Activated T-helper 2 cell treated with anti-CD3 and anti-CD28 coated beads, Interferon-gamma antibody, Interleukin-2, Interleukin-4, amounts not matched to agents 10 μg/mL and 5 μg/mL and 100 μg/mL, durations not matched to agents 14 hours and 24 hours and 36 hours (primary cell): ENCODE measurements at places on chromosomes 2 and 18.

GRCh38 chr2:75076088-75076487, 117.6 kb downstream of the POLE4 start:
- no peaks in the 10 kb centered on the region for H3K27me3 ChIP-seq
- no peak overlapping the region for H3K4me3 ChIP-seq
- no peaks in the 10 kb centered on the region for H3K4me1 ChIP-seq

DNA sequence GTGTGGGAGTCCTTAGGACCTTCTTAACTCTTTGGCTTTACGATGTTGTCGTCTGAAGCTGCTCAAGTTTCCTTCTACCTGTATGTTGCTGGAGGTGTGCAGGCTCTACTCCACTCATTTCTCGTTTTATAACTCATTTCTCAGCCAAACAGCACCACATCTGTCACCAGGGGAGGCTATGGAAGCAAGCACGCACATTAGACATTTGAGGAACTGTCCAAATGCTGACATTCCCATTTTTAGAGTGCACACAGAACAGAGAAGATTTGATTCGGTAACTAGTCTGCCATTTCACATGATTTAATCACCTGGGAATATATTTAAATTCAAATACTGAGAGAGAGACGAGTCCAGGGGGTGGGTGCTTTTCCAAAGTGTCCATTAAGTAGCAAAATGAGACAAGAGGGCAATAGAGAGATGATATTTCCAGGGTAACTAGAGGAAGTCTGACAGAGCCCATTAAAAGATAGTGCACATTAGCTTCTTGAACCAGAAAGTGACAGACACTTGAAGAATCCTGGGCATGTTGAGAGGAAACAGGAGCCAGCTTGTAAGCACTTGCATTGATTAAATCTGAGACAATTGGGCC, 793.3 kb downstream of the TDRD15 start:
- no peak for DNase-seq
- no peaks in the 10 kb centered on the region for H3K4me1 ChIP-seq
- no peaks in the 10 kb centered on the region for H3K36me3 ChIP-seq
- H3K4me3 ChIP-seq: no peak overlapping the region
- no peak overlapping the region for H3K27ac ChIP-seq

GRCh38 chr2:178830451-178830850, 23.2 kb upstream of the TTN start:
- no peak overlapping the region for H3K4me3 ChIP-seq
- no peak overlapping the region for H3K27ac ChIP-seq
- no peaks in the 10 kb centered on the region for H3K36me3 ChIP-seq
- H3K27me3 ChIP-seq: no peaks in the 10 kb centered on the region
- DNase-seq: no peak

DNA sequence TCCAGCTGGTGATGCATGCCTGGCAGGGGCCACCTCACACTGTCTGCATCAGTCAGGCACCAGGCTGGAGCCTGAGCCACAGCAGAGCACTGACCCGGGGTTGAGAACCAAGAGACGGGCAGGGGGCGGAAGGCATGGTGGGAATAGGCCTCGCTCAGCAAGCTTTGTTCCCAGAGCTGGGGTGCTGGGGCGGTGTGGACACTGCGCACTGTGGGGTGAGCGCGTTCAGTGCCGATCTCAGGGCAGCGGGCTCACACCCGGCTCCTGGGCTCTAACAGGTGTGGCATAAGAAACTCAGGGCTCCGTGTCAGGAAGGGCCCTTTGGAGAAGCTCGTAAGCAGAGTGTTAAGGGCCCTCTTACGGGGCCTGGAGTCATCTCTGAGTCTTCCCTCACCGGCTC, 15.7 kb downstream of the SH3RF3 start:
- no peak overlapping the region for H3K27ac ChIP-seq
- no peak overlapping the region for H3K4me3 ChIP-seq
- H3K36me3 ChIP-seq: no peaks in the 10 kb centered on the region
- no peak for DNase-seq
- H3K27me3 ChIP-seq: peaks cover 59% of the 10 kb centered on the region

DNA sequence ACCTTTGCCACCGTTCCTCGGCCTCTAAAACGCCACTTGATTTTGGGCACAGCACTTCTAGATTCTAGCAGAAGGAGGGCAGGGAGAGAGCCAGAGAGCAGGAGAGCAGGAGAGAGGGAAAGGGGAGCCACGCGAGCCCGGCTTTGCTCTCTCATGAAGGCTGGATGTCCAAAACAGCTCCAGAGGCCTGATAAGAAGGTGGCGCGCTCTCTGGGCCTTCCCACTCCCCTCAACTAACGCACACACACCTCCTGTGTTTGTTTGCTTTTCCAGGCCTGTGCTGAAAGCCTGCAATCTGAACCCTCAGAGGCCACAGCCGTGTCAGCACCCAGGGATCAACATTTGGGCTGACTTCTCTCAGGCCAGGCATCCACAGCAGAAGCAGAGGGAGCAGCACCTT, 184.8 kb upstream of the SOX11 start:
- H3K27me3 ChIP-seq: no peaks in the 10 kb centered on the region
- no peak overlapping the region for H3K4me3 ChIP-seq
- no peaks in the 10 kb centered on the region for H3K4me1 ChIP-seq
- H3K36me3 ChIP-seq: no peaks in the 10 kb centered on the region

DNA sequence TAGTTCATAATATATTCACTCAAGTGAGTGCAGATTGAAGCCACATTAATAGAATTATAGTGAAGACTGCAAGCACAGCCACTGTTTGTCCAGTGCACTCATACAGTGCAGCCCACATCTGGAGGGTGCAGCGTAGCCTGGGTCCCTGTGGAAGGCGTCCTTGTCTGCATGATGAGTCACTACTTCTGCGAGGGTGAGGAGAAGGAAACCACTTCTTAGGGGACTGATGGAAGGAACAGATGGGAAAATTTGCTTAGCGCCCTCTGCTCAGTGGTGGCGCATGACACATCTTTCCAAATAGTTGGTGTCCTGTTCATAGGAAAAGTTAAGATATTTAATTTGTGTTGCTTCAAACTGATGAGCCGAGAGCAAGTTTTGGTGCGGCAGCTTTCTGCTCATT, 330.4 kb upstream of the SMIM21 start:
- no peak for DNase-seq
- H3K27me3 ChIP-seq: no peaks in the 10 kb centered on the region
- H3K36me3 ChIP-seq: no peaks in the 10 kb centered on the region
- no peak overlapping the region for H3K27ac ChIP-seq

GRCh38 chr2:173898996-173899395, 66.2 kb downstream of the SP3 start:
- no peak overlapping the region for H3K4me3 ChIP-seq
- H3K4me1 ChIP-seq: peaks cover 20% of the 10 kb centered on the region
- no peak overlapping the region for H3K27ac ChIP-seq
- no peak for DNase-seq

DNA sequence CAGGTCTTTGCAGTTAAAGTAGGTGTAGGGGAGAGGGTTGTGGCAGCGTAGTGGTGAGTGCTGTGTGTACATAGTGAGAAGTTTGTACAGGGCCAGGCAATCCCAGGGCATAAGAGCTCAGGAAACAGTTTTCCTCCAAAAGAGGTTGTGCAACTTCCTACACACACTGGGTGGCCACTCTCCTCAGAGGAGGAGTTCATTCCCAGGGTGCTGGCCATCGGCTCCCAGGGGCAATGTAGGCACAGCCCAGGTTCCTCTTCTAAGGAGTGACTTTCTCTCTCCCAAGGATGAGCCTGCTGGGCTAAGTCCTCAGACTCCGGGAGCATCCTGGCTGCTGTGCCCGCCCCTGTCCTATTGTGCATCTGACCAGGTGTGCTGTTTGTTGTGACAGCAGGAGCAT, 3.0 kb downstream of the ACOXL start:
- DNase-seq: no peak
- H3K4me1 ChIP-seq: peaks cover 13% of the 10 kb centered on the region
- H3K27me3 ChIP-seq: peaks cover 64% of the 10 kb centered on the region
- H3K4me3 ChIP-seq: no peak overlapping the region
- peaks cover 10% of the 10 kb centered on the region for H3K36me3 ChIP-seq

- H3K27me3 ChIP-seq: peaks cover 3% of the 10 kb centered on the region
- no peak overlapping the region for H3K27ac ChIP-seq
- DNase-seq: no peak
- no peaks in the 10 kb centered on the region for H3K36me3 ChIP-seq
- peaks cover 42% of the 10 kb centered on the region for H3K4me1 ChIP-seq
- H3K4me3 ChIP-seq: no peak overlapping the region
These were observed 99.9 kb upstream of the ZNF236 start for GRCh38 chr18:76722224-76723061.

DNA sequence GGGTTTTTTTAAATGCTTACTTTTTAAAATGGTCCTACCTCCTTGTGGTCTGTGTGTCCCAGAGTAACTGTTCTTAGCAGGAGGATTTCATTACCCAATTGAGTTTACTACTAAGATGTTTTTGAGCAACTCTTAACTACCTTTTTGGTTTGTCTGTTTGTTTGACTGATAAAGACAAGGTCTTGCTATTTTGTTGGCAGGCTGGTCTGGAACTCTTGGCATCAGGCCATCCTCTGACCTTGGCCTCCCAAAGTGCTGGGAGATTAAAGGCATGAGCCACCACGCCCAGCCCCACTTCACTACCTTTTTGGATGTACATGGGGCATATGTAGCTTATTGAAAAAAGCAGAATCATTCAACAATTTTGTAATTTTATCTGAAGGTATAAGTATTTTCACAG, 14.9 kb downstream of the MRPS9 start:
- H3K4me3 ChIP-seq: no peak overlapping the region
- peaks cover 14% of the 10 kb centered on the region for H3K4me1 ChIP-seq
- H3K36me3 ChIP-seq: peaks cover 39% of the 10 kb centered on the region
- H3K27me3 ChIP-seq: no peaks in the 10 kb centered on the region
- H3K27ac ChIP-seq: no peak overlapping the region

GRCh38 chr2:170587922-170588321, 127.2 kb upstream of the SP5 start:
- no peak overlapping the region for H3K27ac ChIP-seq
- H3K4me3 ChIP-seq: no peak overlapping the region
- H3K4me1 ChIP-seq: peaks cover 2% of the 10 kb centered on the region
- DNase-seq: no peak
- H3K36me3 ChIP-seq: no peaks in the 10 kb centered on the region

DNA sequence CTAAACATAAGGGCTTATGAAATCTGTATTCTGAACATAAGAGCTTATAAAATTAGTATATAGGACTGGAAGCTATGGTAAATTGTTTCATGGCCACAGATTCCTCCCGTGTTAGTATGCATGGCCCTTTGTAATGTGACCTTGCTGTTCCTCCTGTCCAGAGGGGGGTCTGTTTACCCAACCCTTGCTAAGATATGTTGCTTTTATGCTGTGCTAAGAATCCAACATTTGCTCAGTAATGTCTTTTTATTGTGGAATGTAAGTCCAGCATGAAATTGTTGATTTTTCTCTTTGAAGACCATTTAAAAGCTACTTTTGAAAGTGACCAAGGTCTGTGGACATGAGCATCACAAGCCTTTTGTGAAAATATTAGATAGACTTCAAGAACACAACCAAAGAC, 485.4 kb downstream of the PARD3B start:
- H3K27me3 ChIP-seq: no peaks in the 10 kb centered on the region
- no peak overlapping the region for H3K4me3 ChIP-seq
- no peak overlapping the region for H3K27ac ChIP-seq
- DNase-seq: no peak
- H3K36me3 ChIP-seq: peaks cover 11% of the 10 kb centered on the region
- peaks cover 34% of the 10 kb centered on the region for H3K4me1 ChIP-seq

DNA sequence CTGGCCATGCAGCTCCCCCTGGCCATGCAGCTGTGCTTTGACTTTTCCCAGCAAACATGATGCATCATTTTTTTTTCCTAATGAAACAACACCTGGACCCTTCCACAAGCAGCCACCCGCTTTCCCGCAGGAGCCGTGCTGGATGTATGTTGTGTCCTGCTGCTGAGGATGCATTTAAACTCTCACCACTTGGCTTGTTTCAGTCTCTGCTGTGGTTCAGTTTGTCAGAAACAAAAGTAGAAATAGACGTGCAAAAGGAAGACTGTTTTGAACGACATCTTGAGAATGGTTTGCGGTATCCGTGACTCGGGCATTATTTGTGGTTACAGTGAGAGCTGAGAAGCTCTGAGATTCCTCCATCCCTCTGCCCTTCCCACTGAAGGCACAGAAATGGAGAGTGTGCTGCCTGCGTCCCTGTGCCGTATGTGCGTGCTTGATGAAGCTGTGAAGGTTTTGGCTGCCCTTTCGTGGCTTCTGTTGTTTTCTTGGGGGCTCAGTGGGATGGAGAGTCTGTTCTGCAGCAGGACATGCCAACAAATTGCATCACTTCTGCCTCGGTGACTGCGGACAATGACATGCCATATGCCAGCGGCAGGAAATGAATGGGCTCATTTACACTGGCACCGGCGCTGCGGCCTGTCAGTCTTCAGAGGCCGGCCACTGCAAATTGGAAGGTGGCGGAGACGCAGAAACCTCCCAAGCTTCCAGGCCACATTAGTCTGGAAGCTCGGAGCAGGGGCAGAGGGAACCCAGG, 417.7 kb upstream of the SALL3 start:
- H3K27ac ChIP-seq: no peak overlapping the region
- no peaks in the 10 kb centered on the region for H3K4me1 ChIP-seq
- H3K36me3 ChIP-seq: no peaks in the 10 kb centered on the region
- no peaks in the 10 kb centered on the region for H3K27me3 ChIP-seq

GRCh38 chr18:13540477-13541182, 185.7 kb downstream of the FAM210A start:
- H3K4me1 ChIP-seq: peaks cover 17% of the 10 kb centered on the region
- no peaks in the 10 kb centered on the region for H3K27me3 ChIP-seq
- H3K36me3 ChIP-seq: no peaks in the 10 kb centered on the region
- H3K4me3 ChIP-seq: no peak overlapping the region

DNA sequence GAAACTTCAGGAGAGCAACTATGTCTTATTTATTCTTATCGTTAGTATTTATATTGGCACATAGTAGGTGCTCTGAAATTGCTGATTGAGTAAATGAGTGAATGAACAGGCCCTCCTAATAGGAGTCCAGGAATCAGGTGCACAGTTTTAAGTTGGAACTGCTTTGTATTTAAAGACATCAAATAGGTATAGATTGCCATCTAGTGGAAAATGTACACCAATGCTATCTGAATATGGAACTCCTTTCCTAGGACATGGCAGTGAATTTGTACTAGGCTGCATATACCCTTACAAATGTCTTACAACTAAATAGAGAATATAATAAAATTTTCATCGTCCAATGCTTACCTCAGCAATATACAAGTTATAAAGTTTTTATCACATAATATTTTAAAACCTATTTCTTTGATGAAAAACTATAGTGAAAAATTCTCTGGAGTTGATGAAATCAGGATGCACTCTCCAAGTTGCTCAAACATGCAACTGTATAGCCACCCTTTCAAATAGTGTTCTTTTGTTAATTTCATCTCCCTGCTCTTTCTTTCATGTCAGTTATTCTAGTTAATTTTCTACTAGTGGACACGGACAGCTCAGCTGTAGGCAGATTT, 318.9 kb upstream of the SYT4 start:
- H3K27ac ChIP-seq: no peak overlapping the region
- H3K4me1 ChIP-seq: no peaks in the 10 kb centered on the region
- DNase-seq: no peak
- no peaks in the 10 kb centered on the region for H3K27me3 ChIP-seq

- peaks cover 23% of the 10 kb centered on the region for H3K4me1 ChIP-seq
- H3K27me3 ChIP-seq: no peaks in the 10 kb centered on the region
- DNase-seq: no peak
- H3K4me3 ChIP-seq: no peak overlapping the region
These were observed 79.6 kb downstream of the KLF7 start for GRCh38 chr2:207086136-207086535.

GRCh38 chr2:9250091-9250490, 43.5 kb downstream of the ASAP2 start:
- H3K27ac ChIP-seq: no peak overlapping the region
- H3K4me1 ChIP-seq: no peaks in the 10 kb centered on the region
- no peak overlapping the region for H3K4me3 ChIP-seq
- no peak for DNase-seq
- no peaks in the 10 kb centered on the region for H3K36me3 ChIP-seq
